ENCODE measurements at places on chromosomes 5 and 9. TPM values are rescaled to one million over a fixed set of nuclear protein-coding genes. Genes with fewer than 3 reads are reported as not detected.

GRCh38 chr5:55601204-55601618, 66.4 kb upstream of the PLPP1 start:
- peak; percentile 31 for DNase-seq

DNA sequence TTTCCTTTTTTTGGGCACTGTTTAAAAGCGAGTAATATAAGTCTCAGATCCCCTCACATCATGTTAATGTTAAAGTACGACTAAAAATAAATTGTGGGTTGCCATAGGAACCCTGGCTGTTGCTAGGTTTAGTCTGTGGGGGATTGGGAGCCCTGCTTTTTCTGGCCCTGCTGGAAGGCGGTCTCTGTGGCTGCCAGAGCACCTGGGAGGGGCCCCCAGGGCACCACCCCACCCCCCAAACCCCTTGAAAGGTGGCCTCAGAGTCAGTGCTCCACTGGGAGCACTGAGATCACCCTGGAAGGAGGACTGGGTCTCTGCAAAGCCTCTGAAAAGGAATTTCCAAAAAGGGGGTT, 66.2 kb upstream of the NEURL1B start:
- no peak for DNase-seq

DNA sequence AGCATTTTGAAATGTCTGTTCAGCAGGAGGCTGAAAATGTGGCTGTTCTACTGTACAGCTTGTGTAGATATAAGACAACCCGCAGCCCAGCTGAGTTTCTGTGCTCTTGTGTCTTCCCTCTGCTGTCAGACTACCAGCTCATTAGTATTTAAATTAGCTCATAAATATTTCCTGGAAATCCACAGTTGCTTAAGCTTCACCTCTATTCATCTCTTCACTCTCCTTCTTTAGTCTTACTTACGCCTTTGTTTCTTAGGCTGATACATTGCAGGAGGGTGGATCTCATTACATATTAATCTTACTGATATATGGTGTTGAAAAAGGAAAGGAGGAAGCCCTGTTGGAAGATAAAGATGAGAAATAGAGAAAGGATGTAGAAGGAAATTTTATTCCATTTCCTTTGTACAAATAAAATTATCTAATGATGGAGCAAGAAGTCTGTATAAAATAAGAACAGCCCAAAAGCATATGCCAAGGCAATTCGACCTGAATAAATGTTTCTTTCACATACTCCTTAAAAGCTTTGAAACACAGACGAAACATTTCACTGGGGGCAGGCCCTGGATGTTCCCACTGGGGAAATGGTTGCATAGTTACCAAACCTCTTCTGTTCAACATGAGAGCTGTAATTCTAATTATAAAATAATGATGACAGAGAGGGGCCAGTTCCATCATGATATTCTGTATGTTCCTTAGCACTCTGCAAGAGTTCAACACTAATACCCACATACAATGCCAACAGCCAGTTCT, 111.8 kb upstream of the APC start:
- DNase-seq = no peak

DNA sequence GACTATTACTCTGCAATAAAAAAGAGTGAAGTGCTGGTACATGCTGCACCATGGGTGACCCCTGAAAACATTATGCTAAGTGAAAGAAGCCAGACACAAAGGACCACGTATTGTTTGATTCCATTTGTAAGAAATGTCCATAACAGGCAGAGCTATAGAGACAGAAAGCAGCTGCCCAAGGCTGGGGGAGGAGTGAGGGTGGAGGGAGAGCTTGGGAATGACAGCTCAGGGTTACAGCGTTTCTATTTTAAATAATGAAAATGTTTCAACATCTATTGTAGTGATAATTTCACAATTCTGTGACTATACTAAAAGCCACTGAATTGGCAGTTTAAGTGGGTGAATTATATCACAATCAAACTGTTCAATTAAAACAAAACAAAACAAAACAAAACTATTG, 81.7 kb downstream of the MYO10 start:
- DNase-seq = no peak

DNA sequence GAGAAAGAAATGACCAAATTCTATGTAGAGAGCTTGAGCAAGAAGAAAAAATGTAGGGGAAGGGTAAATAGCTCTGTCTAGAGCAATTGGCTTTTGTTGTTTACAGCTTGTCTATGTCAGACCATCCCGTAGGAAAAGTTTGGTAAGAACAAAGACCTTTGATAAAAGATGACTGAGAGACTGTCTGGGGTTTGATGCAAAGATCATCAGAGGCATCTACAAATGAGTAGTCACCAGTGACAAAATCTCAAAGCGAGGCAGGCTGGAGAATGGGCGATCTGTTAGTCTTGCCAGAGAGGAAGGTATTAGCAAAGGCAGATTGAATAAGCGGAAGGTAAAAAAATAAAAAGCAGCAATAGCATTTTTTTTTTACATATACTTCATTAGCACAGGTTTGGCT, 125.0 kb upstream of the RASGRF2 start:
- DNase-seq = no peak

GRCh38 chr9:128393970-128394369, 22.8 kb downstream of the URM1 start:
- no peak for DNase-seq

GRCh38 chr5:96096724-96097123, 135.1 kb upstream of the ELL2 start:
- DNase-seq = no peak

The NRARP gene
- 9.8 TPM for total RNA-seq

GRCh38 chr5:144463481-144464223, 293.0 kb downstream of the KCTD16 start:
- DNase-seq = no peak

DNA sequence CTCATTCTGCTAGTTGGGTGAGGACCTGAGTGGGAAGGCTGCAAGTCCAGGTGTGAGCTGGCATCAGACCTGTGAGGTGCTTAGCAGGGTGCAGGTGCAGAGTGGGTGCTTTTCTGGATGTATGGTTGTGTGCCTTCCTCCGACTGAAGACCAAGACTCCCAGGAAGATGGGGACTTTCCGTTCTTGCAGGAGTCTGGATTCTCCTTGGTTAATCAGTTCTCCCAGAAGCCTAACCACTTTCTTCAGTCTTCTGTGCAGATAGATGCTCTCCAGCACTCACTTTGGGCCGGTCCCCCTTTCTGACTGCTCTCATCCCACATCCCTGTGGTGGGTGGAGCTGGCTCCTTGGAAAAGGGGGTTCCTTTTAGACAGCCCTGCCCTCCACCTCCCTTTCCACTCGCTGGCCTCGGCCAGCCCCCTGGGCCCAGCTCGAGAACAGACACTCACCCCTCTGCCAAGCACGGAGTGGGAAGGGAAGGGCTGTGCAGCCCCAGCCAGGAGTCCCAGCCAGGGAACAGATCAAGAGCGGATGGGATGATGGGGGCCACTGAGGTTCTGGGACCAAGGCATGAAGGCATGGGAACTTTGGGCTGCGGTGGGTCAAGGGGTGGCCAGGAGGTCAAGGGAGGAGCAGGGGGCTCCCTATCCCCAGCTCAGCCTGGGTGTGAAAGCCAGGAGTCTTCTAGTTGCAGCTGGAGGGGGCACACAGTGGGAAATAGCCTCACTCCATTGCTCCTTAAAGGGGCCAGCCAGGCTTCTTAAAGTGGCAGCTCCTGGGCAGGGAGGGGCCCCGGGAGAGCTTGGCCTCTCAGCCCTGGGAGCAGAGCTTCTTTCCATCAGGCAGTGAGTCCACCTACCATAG, 62.4 kb downstream of the FGF18 start:
- no peak for DNase-seq

DNA sequence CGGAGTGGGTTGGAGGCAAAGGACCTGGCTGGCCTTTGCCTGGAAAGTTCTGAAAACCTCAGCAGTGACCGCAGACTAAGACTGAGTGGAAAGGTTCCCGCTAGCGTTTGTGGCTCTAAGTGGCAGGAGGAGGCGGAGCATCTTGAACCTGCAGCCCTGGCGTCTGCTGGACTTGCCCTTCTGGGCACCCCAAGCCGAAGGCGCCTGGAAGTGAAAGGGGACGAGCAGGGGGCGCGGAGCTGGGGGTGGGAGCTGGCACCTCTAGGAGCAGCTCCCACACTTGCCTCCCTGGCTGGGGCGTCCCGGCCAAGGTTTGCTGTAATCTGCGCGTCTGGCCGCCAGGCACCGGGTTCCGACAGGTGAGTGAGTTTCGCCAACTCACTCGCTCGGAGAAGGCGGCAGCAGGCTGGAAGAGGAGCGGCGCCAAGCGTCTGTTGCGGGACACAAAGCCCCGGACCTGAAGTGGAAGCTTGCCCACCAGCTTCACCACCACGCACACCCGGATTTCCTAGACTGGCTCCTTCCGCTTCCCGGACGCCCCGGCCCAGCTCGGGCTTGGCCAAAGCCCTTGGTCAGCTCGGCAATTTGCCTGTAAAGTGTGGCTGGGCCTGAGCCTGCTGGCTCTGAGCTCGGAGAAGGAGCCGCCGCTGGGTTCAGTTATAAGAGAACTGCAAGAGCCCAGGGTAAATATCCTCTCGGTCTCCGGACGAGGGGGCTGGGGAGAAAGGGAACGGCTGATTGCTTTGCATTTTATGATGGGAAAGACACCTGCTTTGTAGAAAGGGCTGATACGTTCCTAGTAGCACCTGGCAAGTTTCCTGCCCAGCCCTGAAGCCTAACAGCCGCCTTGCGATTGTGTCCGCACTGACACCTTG, at the start of gene GNA14:
TSS of gene GNA14 (minus strand) at position 89 of the 875 bp plus-strand sequence. CDS start 529 bp downstream, outside the sequence.
- no peak for DNase-seq

DNA sequence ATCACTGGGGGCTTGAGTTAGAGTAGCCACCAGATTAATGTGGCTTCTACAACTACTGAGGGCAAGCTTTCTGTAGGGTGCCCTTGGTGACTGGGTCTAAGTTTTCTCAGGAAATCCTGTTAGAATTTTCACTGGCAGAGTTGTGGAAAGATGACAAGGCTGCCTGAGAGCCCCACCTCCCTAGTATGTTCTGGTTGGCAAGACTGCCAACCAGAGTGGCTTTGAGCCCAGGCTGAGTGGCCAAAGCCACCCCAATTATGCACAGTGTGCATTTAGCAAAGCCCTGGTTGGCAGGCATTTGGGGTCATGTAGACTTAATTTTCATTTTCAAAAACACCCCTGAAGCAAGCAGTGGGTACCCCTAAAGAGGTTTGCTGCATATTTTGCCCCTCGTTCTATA, 136.7 kb upstream of the HAPLN1 start:
- no peak for DNase-seq

- no peak for DNase-seq
Observed at GRCh38 chr9:129570450-129571297, 50.2 kb downstream of the C9orf50 start.

DNA sequence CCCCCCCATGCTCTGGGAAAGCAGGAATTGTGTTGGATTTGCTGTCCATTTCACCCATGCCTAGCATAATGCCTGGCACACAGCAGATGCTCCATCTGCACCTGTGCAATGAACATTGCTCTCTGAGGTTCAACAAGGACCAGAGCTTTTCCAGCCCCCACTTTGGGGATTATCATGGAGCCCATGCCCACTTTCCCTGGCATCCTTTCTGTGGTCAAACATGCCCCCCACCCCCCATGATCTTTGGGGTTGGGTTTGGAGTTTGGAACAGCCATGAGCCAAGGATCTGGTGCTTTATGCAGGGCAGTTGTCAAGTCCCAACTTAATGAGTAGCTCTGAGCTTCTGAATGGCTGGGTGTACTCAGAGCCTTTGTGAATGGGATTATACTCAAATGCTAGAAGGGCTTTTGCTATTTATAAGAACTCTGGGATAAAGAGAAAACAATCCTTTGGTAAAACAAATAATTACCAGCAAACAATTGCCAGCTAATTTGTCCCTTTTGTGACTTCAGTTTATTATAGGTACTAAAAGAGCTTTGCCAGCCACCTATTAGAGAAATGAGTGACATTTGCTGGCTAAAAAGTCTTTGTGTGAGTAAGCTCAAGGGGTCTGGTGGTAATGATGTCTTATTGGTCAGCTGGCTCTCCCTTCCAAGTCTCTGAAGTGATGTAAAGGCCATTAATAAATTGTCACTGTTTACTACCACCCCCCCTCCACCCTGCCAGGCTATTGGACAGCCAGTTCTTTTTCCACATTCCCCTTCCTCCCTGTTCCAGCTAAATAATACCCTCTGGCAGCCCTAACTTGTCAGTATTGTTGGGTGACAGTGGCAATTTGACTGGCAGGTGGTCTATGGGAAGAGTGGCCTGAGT, 182.3 kb downstream of the MACROH2A1 start:
- DNase-seq = no peak

- no peak for DNase-seq
Observed at GRCh38 chr5:73311291-73312110, 137.1 kb downstream of the FOXD1 start.

GRCh38 chr9:128635266-128636023, 21.2 kb downstream of the DYNC2I2 start:
- DNase-seq = no peak

DNA sequence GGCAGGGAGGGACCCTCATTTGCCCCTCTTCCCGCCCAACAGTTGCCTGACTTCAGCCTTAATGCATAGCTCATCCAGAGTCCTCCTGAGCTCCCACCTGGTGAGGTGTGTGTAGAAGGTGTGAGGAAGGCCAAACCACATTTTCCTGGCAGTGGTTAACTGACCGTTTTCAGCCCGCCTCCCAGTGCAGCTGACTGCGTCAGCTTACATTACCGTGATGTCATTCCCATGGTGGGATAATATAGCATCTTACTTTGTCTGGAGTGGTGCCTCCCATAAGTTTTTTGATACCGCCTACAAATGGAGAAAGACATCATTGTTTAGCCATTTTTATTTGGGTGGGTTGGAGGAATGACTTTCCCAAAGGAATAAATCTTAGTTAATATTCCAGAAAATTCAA, 151.9 kb downstream of the C9orf152 start:
- no peak for DNase-seq

The PCDHGA8 gene
- 3.3 TPM for total RNA-seq

The PPP2CA gene
- 157 TPM for total RNA-seq

The NR5A1 gene
- not detected for total RNA-seq

GRCh38 chr9:106916466-106917235, 53.7 kb downstream of the ZNF462 start:
- DNase-seq = no peak

GRCh38 chr9:116141864-116142561, 11.6 kb upstream of the PAPPA start:
- DNase-seq = no peak

- no peak for DNase-seq
Observed at GRCh38 chr9:129568560-129569501, 52.1 kb downstream of the C9orf50 start.

The FAM151B gene
- total RNA-seq = 7.3 TPM

The WHRN gene
- 28.9 TPM for total RNA-seq
